ENCODE measurements at places on chromosomes 5 and 9.

DNA sequence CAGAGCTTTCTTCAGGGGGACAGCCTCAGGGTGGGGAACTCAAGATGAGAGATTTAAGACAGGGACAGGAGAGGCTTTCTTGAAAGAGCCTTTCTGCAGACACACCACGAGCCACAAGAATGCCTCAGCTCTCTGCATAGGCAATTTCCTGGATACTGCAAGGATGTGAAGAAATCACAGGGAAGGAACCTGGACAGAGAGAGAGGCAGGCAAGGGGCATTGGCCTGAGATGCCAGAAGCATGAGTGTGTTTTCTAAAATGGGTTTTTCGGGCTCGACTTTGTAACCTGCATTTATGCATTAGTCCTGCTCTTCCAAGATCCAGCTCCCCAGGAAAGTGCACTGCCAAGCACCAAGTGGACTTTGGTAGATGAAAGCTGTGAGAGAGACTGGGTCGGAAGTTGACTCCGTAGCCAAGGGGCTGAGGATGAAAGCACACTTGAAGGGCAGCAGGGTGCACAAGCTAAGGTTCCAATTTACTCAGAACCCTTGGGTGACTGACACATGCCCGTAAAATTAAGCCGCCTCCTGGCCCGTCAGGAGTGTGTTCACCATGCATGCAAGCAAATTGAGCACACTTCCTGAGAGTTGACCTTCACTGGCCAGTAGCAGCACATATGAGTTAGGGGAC lies 90.9 kb downstream of the CFAP90 start:
- DNase-seq = no peak

DNA sequence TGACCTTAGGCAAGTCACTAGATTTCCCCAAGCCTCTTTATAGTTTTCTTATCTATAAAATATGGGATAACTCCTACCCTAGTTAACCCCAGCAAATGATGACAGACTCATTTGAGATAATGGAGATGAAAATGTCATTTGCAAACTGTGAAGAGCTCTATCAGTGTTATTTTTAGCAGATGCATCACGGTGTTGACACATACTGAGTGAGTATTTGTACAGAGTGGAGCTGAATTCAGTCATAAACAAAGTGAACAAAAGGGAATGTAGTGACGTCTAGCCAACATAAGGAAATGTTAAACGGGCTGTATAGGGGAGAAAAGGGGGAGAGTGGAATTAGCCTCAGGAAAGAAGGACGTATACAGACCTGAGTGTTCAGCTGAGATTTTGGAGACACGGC lies 75.9 kb downstream of the NMUR2 start:
- no peak for DNase-seq

DNA sequence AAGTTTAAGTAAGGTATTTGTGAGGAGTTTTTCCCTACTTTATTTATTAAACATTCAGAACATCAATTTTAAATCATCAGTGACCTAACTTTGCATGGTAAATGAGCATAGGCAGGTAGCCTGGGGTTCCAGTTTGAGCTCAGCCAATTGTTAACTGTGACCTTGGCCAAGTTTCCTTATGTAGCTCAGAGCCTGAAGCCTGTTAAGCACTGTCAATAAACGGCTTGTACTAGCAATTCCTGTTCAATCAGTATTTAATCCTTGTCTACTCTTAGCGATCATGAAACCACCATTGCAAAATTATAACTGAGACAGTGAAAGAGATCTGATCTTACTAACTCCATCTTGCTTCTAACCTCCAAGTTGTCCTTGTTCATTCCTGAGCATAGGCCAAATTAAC lies 4.7 kb upstream of the SOWAHA start:
- DNase-seq = no peak

GRCh38 chr5:169637085-169637548 lies at the start of gene DOCK2:
Gene DOCK2, plus strand, starts transcription at chr5:169637275. Its CDS starts 52 bp downstream, at chr5:169637327.
- DNase-seq = peak; percentile 71

GRCh38 chr5:31854181-31855133 lies 215.5 kb downstream of the PDZD2 start:
- no peak for DNase-seq

DNA sequence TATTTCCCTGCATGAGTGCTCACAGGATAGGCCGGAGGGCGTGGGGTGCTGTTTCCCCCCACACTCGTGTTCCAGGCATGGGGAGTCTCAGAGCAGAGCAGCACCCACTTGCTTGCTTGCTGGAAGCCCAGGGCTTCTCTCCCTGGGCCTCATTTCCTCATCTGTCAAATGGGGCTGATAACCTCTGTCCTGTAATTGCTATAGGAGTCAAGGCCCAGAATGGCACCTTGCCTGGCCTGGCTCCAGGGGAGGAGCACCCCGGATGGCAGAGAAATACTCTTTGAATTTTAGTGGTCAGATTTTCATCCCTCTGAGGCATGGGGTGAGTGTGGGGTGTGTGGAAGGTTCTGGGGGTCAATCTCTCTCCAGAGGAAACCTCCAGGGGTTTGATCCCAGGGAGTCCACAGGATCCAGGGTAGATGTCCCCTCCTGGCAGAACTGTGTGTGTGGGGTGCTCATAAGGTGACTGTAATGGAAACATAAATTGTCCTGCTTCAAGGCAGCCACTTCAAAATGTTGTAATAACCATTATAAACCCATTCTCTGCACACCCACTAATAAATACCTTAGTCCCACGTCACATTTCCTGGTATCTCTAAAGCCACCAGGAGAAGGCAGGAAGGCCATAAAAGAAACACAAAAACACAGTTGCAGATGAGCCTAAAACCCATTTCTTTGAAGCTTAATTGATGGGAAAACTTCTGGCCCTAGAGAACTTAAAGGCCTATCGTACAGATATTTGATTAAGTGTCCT lies 272.2 kb downstream of the FSTL4 start:
- DNase-seq = no peak

DNA sequence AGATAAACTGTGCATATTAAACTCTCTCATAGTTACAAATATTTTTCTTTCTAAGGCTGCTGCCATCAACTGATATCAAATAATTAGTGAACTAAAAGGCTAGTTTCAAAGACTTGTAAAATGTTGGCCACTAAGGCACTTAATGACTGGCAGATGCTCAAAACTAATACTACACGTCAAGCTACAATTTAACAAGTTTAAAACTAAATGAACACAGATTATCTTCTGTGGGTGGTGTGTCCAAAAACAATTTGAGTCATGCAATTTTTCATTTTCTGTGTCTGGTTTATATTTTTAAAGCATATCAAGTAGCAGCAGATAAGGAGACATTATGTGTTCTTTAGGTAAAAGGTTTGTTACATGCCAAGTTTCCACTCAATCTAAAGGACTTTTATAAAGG lies 665.1 kb downstream of the EFNA5 start:
- DNase-seq = no peak

DNA sequence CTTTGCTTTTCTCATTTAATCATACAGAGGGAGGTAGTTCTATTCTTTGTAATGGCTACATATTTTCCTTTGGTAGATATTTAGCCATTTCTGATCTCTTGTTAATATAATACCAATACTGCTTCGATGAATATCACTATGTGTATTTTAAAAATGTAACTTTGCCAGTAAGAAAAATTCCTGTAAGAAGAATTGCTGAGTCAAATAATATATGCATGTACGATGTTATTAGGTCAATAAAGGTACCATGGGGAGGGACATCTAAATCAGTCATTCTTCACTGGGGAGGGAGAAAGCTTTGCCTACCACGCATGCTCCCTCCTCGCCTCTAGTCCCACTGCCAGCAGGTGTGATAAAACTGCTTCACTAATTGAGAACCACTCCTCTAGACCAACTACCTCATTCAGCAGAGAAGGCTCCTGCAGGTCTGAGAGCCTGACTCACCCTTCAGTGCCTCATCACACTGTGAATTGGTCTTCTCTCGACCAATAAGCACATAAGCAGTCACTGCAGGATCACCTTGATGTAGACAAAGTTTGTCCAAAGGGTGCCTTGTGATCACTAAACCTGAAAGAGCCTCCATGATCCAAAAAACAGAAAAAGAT lies 56.1 kb upstream of the TBCA start:
- DNase-seq = no peak

- DNase-seq = no peak
Observed at GRCh38 chr9:127142291-127142690, 19.9 kb upstream of the ANGPTL2 start.

DNA sequence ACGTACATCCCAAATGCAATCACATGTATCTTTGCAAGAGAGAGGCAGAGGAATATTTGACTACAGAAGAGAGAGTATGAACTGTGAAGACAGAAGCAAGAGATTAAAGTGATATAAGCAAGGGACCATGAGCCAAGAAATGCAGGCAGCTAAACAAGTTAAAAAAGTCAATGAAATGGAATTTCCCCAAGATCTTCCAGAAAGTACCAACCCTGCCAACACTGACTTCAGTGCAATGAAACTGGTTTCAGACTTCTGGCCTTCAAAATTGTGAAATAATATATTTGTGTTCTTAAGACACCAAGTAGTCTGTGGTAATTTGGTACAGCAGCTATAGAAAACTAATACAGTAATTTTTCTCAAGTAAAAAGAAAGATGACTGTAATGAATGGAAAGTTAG lies 20.9 kb downstream of the FOXI1 start:
- no peak for DNase-seq

GRCh38 chr5:74294231-74294705 lies 346.3 kb downstream of the ENC1 start:
- DNase-seq = no peak

- DNase-seq = no peak
Observed at GRCh38 chr9:107914151-107914550, 424.6 kb upstream of the KLF4 start.

- DNase-seq = no peak
Observed at GRCh38 chr5:54986269-54986654, 869 bp upstream of the ESM1 start.

DNA sequence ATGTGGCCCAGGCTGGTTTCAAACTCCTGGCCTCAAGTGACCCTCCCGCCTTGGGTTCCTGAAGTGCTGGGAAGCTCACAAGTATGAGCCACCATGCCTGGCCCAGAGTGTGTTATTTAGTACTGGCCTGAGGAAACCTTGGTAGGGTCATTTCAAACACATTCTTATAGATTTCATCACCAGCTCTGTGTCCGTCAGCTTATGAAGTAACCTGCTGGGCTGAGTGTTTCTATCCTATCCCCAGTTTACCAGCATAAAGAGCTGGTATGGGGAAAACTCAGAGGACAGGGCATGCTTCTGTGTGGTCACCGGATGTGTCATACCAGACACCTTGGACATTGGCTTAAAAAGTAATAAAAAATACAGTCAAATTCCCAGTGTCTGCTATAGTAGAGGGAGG lies 45.3 kb downstream of the PTPN3 start:
- no peak for DNase-seq

DNA sequence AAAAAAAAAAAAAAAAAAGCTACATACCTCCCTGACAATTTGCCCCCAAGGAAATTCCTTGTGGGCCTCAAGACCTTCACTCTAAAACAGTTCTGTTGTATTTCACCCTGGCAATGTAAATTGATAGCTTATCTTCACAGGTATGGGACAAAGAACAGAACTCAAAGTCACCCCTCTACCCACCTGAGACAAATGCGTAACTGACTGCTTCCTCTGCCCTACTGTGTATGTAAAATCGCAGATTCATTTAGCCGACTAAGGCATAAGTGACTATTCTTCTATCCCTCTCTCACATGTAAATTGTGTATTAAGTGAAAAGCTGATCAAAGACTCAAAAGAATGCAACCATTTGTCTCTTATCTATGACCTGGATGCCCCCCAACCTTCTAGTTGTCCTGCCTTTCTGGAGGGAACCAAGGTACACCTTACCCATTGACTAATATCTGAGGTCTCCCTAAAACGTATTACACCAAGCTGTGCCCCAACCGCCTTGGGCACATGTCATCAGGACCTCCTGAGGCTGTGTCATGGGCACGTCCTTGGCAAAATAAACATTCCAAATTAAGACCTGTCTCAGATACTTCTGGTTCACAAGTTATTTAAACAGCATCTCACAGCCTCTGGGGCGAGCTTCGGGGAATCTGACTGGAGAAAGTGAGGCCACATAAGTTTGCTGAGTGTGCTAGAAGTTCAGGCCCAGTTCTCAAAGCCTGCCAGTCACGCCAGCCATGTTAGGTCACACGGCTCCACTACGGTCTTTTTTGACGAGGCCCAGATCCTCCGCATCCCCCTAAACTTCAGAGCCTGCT lies 954 bp downstream of the TBCA start:
- no peak for DNase-seq

DNA sequence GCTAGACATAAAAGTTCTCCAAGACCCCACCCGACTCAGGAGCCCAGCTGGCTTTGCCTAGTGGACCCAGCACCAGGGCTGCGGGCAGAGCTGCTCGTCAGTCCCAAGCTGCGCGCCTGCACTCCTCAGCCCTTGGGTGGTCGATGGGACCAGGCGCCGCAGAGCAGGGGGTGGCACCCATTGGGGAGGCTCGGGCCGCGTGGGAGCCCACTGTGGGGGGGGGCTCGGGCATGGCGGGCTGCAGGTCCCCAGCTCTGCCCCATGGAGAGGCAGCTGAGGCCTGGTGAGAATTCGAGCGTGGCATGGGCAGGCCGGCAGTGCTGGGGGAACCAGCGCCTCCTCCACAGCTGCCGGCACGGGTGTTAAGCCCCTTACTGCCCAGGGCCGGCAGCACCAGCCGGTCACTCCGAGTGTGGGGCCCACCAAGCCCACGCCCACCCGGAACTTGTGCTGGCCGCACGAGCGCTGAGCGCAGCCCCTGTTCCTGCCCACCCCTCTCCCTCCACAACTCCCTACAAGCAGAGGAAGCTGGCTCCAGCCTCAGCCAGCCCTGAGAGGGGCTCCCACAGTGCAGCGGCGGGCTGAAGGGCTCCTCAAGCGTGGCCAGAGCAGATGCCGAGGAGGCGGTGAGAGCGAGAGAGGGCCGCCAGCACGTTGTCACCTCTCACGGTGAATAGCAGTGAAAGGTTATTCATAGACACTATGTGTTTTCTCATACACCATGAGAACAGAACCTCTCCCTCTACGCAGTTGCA lies 54.9 kb downstream of the RAPGEF6 start:
- no peak for DNase-seq

- no peak for DNase-seq
Observed at GRCh38 chr9:133538176-133538575, 3.7 kb downstream of the ADAMTSL2 start.

- DNase-seq = no peak
Observed at GRCh38 chr5:62473209-62473608, 60.6 kb downstream of the IPO11 start.

DNA sequence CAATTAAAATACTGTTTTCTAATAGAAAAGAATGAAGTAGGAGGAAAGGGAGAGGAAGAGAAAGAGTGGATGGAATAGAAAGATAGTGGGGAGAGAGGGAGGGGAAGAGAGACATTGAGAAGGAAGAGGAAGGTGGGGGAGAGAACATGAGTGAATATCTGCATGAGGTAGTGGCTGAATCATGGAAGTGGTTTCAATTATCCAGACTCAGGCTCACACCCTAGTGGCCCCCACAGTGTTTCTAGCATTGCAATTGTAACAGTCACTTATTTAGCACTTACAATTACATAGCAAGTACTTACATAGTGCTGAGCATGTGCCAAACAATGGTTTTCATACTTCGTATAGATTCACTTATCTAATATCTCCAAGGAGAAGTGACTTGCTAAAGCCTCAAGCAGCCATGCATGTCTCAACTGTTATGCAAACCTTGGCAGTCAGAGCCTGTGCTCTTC lies 72.7 kb downstream of the CAST start:
- DNase-seq = no peak

- DNase-seq = no peak
Observed at GRCh38 chr9:15220658-15221318, 86.2 kb downstream of the TTC39B start.

GRCh38 chr9:93678199-93679019 lies 102.0 kb downstream of the PHF2 start:
- DNase-seq = no peak
